ENCODE measurements at places on chromosomes 5 and 9.

- no peak for DNase-seq
Observed at GRCh38 chr9:120369608-120370220, 210.3 kb downstream of the CDK5RAP2 start.

DNA sequence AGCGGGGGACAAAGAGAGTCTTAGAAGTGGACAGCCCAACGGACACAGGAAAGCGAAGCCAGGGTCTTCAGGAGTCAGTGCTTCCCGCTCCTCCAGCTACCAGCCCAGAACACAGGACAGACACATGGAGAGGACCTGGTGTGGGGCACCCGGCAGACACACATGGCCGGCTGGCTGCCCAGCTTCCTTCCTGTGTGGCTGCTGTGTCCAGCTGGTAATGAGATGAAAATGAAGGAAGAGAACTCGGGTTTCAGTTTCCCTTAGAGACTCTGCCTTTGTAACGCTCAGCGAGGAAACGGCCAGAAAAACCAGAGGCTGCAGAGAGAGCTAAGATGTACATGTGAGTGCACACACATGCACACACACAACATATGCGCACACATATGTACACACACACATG lies 87.5 kb downstream of the SECISBP2 start:
- no peak for DNase-seq

DNA sequence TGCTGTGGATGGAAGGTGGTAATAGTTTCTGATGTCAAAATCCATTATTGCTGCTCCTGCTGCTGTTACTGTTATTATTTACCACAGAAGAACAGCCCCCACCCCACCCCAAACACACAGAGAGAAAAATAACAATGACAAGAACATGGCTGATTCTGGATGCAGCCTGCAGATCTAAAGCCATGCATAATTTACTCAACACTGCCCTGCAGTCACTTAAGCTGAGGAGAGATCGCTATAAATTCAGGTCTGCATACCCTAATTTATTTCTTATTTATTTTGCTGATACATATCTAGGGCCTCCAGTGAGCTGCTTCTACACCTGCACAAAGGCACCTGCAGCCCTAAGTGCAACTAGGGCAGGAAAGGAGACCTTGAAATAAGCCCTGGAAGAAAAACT lies 132.0 kb downstream of the TRIM32 start:
- no peak for DNase-seq

GRCh38 chr5:109413458-109413857 lies 3.7 kb upstream of the PJA2 start:
- DNase-seq = no peak

DNA sequence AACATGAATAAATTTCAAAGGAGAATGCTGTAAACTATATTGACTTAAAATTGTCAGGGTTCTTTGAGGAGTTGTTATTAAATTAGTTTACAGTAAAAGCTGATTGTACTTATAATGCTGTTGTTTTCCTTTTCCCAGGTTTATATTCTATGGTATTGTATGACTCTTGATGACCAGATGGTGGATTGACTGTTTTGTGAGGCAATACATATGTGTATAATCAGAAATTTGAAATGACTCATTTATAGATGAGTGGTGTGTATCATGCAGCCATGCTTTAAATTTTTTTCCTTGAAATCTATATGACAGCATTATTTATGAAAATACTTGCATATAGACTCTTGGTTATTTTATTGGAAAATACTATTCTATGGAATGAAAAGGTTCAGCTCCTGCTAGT lies 195.3 kb downstream of the CNTLN start:
- no peak for DNase-seq

- no peak for DNase-seq
Observed at GRCh38 chr9:69370430-69370829, 45.4 kb downstream of the ENTREP1 start.

DNA sequence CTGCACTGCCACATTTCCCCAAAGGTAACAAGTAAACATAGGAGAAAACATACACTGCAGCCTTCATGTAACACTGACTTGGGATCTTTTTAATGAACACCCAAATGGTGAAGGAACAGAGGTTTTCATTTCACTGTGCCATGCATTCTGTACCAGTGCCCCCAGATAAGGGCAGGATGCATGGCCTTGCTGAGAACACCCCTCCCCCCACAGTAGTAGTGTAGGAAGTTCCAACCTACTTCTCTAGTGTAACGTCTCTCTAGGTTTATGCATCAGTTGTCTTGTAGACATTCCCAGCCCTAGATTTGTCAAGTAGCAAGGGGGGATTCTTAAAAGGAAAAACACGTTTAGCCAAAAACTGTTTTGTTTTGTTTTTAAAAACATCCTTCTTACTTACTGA lies 29.9 kb downstream of the MAP3K1 start:
- DNase-seq = no peak

- no peak for DNase-seq
Observed at GRCh38 chr9:115262952-115263351, 145.0 kb upstream of the TNC start.

DNA sequence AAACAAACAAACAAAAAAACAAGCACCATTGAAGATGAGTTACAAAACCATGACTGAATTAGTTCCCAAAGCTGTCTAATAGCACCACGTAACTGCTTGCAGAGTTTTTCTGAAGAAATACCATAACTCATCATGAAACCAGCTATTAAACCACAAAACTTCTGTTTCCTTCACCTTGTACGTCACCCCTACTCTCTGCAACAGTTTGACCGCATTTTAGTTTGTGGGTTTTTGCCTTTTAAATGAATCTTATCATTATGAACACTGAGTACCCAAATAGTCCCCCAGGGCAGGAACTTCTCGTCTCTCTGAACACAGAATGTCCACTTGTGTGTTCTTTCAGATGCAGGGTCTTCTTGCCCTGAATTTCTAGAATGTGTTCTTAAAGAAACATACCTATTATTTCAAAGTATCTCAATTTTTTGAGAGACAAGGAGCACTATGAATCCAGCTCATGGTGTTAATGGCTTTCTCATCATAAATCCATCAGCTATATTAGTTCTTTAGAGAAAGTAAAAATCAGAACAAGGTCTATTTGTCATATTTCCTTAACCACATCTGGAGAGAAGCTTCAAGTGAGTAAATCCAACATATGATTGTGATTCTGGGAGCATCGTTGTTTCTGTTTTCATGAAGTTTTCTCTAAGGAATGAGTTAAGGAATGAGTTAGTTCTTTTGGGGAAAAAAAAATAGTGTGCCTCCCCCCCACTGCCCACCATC lies 210.6 kb downstream of the AUH start:
- peak; percentile 86 for DNase-seq

GRCh38 chr5:1282131-1282992 lies 12.5 kb downstream of the TERT start:
- DNase-seq = no peak

DNA sequence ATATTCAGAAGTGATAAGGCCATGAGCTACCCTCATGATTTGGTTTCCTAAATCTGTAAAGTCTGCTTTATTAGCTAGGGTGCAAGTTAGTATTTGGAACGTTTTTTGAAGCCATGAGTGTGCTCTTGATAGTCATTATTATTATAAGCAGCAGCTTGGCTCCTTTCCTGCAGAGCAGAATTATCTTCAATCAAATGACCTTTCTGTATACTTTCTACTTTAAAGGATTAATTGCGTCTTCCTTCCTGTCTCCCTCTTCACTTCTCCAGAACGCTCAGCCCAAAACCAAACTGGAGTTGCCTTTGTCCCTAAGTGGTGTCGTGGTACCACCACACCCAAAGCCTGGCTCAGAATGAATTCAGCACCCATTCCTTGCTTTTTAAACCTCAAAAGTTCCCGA lies 211.3 kb downstream of the ARHGAP26 start:
- no peak for DNase-seq

DNA sequence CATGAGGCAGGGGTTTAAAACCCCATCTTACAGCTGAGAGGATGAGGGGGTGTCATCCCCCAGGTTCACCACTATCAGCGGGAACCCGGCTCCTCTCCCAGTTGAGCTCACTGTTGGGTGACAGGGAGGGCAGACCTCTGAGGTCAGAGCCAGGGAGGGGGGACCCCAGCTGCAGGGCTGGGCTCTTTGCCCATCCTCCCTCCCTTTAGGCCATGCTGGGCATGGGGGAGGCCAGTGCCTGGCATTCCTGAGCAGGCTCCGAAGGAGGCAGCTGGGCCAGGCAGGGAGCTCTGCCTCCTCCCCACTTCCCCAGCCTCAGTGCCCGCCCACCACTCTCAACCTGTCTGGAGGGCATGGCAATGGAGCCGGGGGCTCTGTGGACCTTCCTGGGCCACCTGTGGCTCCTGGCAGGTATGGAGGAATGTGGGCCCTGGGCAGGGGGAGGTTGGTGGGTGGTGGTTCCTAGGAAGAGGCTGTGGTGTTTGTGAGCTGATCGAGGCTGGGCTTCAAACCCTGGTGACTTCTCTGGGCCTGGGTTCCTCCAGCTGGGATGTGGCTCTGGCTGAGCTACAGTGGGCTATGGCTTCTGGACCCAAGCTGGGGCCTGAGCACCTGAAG lies 12.6 kb downstream of the CRB2 start:
- DNase-seq = no peak

GRCh38 chr5:109041317-109041716 lies 293.6 kb downstream of the FER start:
- no peak for DNase-seq

DNA sequence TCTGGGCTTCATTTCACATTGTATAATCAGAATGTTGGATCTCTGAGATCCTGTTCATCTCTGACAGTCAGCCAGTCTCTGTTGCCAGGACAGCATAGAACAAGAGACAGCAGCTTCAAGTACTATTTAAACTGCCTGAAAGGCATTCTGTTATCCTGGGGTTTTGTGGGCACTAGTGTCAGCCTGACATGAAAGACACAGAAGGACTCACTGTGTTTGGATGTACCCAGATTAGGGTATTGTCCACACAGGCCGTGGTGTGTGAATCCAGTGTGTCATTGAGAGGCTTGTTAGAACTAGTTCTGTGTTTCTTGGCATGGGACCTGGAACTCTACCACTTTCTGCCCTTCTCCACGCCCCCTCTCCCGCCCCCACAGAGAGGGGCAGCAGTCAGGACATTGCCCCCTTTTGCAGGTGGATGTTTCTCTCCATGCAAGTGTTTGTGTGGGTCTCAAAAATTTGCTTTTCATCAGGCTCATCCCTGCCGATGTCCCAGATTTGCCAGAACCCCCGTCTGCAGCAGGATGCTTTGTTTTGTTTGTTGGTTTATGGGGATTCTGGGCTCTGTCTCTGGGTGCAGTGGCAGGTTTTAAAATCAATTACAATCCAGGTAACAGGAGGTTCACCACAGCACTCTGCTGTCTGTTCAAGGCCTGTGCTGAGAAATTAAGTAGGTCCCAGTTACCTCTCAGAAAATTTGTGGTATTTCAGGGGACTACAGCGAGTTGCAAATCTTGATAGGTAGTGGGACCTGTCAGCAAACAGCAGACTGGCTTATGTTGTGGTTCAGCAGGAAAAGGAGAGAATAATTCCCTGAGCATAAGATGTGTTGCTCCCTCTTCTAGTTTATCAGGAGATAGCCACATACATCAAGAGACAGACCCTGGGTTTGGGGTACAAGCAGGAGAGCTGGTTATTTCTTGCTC lies 144.6 kb downstream of the DOCK2 start:
- no peak for DNase-seq

DNA sequence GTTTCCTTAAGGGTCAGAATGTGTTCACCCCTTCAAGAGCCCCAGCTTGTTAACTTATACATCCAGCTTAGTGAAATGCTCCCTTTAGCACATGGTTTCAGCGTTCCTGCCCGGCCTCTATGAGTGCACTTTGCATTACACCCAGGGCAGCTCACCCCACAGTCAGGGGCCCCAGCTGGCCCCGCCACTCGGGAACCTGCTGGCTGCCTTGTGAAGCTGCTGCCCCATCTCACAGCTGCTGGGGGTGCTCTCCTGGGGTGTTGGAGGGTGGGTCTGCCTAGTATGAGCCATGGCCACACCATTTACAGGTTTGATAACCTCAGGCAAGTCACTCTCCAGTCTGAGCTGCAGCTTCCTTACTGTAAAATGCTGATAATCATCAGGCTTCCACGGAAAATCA lies 32.2 kb downstream of the HRH2 start:
- DNase-seq = no peak

DNA sequence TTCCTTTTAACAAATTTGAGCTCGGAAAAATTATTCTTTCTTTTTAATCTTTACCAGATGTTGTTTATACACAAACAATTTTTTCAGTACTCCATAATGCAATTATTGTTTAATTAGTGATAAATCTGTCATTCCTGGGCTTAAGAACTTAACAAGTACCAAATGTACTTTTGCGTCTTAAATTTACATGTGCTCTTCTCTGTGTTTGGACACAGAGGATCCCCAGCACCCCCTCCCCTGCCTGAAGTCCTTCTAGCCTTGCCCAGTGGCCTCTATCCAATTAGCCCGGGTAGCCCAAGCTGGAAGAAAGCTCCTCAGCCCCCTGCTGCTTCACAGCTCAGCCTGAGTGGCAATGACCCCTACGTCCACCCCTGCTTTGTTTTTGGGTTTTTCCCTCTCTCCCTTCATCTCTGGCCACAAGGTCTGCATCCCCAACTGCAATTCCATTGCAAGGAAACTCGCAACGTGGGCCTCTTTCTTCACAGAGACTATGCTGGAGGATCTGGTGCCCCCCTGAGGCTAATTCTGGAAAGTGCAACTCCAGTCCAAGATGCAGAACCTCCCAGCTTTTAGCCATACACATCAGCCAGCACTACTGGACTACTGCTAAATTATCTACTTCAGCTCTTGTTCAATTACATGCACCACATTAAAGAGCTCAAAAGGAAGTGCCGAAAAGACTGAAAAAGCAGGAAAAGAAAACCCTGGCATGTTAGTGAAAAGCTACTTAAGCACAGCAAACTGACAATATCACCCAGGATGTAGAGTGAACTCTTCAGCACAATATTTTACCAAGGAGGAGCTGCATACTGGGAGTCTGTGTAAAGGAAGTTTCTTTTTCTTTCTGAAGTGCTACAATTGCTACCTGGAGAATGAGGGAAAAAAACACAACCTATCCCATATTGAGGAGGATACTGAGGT lies 186.2 kb downstream of the FANCC start:
- no peak for DNase-seq

- no peak for DNase-seq
Observed at GRCh38 chr5:71828291-71829040, 109.4 kb downstream of the CARTPT start.

DNA sequence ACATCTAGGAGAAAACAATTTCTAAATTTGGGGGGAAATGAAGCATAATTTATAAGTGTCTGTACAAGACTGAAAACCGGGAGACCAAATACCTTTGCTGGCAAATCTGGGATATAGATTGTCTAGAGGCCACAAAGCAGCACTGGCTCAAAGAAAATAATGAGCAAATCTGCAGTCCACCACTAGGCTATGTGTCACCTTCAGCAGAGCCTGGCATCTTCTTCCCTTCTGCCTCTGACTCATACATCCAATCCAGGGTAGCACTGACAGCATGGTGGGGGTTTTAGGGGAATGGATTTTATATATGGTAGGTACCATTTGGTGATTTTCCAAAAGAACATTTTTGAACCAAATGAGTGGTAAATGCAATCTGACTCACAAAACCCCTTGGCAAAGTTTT lies 12.8 kb downstream of the FAM81B start:
- DNase-seq = no peak
